ENCODE measurements at places on chromosomes 6 and 20.

DNA sequence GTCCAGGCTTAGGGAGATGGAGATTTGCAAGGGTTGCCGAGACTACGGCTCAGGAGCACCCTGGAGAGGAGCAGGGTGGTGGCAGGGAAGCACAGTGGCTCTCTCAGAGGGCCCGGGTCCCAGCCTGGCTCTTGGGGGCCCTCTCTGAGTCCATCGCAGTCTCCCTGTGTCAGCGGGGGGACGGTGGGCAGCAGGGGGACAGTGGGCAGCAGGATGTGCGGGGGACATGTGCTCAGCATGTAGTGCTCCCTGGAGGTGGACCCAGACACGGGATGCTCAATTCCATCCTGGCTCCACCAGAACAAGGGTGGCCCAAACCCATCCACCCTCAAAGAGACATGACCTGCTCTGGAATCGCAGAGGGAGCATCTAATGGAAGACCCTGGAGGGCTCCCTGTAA is 43.0 kb upstream of the ZBP1 start:
- no peak for DNase-seq

- DNase-seq = no peak
Observed at GRCh38 chr6:110619275-110619908, 143.0 kb upstream of the SLC22A16 start.

DNA sequence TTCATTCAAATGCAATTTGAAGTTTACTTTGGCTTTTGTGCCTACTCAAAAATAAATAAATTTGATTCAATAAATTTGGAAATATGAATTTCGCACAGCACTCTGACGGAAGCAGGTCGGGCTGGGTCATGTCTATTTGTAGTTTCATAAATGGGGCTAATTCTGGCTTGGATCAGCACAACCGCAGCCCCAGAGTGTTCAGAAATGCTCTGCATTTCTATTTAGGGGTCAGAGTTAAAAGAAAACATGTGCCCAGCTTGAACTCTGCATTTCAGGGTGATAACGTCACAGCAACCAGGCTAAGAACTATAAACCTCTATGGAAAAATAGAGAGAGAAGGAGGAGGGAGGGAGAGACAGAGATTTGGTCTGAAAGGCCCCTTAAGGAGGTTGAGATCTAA is 480.9 kb upstream of the NOX3 start:
- no peak for DNase-seq

- no peak for DNase-seq
Observed at GRCh38 chr6:111358454-111358853, 124.6 kb downstream of the REV3L start.

GRCh38 chr6:167209577-167209975 is 51.8 kb upstream of the GPR31 start:
- no peak for DNase-seq

GRCh38 chr6:39029156-39030011 is 19.2 kb upstream of the GLP1R start:
- DNase-seq = peak; percentile 52

- no peak for DNase-seq
Observed at GRCh38 chr20:7829776-7830175, 110.5 kb downstream of the HAO1 start.

- DNase-seq = no peak
Observed at GRCh38 chr6:15398633-15399275, 152.9 kb downstream of the JARID2 start.

GRCh38 chr6:117079951-117080350 is 185.4 kb upstream of the VGLL2 start:
- DNase-seq = no peak

- no peak for DNase-seq
Observed at GRCh38 chr6:130935978-130936377, 108.8 kb downstream of the SMLR1 start.
